Activated T-helper 17 cell treated with anti-CD3 and anti-CD28 coated beads, Interleukin-2, amount 50 U/mL, for 72 hours (primary cell): ENCODE measurements at places on chromosomes 12 and 14. TPM values are rescaled to one million over a fixed set of nuclear protein-coding genes. Genes with fewer than 3 reads are reported as not detected.
A peak's percentile ranks its signal among the peaks of the same experiment; 100 is the strongest.

- ATAC-seq, result no peak
These were observed 244.7 kb upstream of the KRR1 start for GRCh38 chr12:75756111-75756510.

- ATAC-seq, result no peak
These were observed 88.3 kb downstream of the TESC start for GRCh38 chr12:117010693-117011451.

DNA sequence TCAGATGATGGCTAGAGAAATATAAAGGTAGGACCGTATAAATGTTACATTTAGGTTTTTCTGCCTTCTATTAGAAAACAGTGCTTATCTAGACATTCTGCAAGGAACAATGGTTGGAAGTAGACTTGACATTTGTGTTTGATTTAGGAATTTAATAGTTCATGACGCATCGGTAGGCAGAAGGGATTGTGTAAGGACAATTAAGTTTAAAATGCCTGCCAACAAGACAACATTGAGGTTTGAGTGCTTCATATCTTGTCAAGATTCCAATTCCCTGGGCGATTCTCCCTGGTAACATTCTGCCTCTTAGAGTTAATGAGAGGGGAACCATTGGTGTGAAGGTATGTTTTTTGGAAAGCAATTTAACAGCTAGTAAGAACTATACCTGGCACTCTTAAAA, 186.8 kb upstream of the RBM19 start:
- no peak for ATAC-seq

DNA sequence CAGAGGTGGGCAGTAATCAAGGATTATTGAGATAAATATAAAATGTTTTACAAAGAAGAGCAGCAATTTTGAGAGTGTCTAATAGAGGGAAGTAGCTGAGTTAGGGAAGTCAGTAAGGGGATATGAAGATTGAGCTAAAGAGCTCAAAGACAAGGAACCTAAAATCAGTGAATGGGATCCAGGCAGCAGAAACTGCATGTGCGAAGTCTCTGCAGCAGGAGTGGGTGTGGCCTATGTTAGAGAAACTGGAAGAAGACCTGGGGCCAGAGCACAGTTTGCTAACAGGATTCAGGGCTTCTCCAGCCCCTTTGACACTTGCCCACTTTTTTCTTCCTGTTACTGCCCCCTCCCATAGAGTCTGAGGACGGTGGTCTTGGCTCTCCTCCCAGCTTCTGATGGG, 36.3 kb upstream of the PLXNC1 start:
- ATAC-seq, result no peak

GRCh38 chr12:96047229-96048211, 12.1 kb upstream of the LTA4H start:
- peak; percentile 88 for ATAC-seq

DNA sequence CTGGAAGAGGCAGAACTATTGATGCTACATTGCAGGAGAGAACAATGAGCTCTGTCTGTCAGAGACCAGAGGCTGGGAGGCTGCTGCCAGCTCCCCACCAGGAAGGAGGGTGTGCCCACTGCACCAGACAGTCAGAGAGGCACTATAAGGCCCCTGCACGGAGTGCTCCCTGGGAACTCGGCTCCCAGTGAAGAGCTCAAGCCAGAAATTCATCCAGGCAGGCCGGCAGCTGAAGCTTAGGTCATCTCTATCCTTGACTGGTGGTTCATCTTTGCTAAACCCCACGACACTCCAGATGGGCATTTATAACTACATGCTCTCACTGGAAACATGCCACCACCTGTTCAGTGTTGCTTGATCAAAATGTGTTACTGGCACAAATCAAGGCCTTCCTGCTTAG, 65.1 kb upstream of the GPATCH2L start:
- ATAC-seq, result no peak

BICDL1 gene
- 36.9 TPM for total RNA-seq

- ATAC-seq, result no peak
These were observed 27.6 kb upstream of the CCDC91 start for GRCh38 chr12:28162697-28163096.

SMIM41 gene
- not detected for total RNA-seq

CAPZA3 gene
- total RNA-seq, result not detected

GRCh38 chr14:64620910-64621309, 71.1 kb downstream of the PPP1R36 start:
- peak; percentile 57 for ATAC-seq
